ENCODE measurements at places on chromosomes 5 and 9.
A peak's percentile ranks its signal among the peaks of the same experiment; 100 is the strongest.

GRCh38 chr5:31443572-31443971 is 88.3 kb downstream of the DROSHA start:
- no peak for DNase-seq

DNA sequence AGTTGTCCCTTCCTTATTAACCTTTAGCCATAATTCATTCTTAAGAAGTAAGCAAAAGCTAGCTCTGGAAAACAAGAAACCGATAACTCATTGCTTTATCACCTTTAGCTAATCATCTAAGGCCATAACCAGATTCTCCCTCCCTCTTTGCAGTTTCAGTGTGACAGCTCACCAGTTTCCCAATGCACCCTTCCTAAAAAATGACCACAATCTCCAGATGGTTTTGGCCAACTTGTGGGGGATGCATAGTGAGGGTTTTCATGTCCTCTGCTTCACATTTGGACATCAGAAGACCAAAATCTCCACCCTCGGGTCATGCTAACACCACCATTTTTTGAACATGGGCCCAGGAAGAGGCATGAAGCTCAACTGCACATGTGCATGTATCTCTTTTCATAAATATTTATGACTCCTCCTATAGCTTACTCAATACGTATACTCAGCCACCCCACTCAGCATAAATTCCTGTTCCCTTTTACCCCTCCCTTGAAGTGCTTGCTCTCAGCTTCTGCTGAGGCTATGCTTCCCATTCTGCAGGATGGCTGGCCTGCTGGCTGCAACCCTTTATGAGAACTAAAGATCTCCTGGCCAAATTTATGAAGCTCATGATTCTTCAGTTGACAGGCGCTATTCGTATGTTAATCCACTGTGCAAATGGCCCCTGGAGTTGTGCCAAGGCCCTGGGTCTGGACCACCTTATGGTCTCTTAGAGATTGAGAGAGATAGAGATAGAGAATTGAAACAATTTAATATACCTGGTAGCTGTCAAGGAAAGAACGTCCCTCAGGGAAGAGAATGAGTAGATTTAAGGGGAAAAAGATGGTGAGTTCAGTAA is 14.8 kb downstream of the PPP3R2 start:
- DNase-seq = no peak

- DNase-seq = no peak
Observed at GRCh38 chr5:16179936-16180788, 571 bp upstream of the MARCHF11 start.

GRCh38 chr9:72978744-72979143 is 25.9 kb upstream of the ALDH1A1 start:
- no peak for DNase-seq

- DNase-seq = peak; percentile 88
Observed at GRCh38 chr9:125746017-125746773, 978 bp upstream of the PBX3 start.

GRCh38 chr5:125536095-125536494 is 789.7 kb upstream of the ZNF608 start:
- no peak for DNase-seq

- DNase-seq = no peak
Observed at GRCh38 chr5:139284295-139284694, 9.2 kb upstream of the MATR3 start.
